ENCODE measurements at places on chromosomes 1 and 21.

DNA sequence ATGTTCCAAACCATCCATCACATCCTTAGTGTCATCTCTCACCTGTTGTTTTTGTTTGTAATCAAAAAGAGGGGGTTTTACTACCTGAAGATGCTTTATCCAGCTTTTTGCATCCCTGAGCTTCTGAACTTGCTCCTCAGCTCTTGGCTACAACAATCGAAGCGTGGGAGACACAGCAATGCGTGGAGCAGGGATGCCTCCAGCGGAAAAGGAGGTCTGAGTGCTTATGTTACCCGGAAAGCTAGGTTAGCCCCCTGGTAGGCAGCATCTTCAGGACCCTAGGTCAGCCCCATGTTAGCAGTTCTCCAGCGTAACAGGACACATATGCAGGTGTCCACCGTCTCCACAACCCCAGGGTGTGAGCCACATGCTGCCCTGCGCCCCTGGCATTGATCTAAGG, 141.5 kb downstream of the RRAGC start:
- no peak for DNase-seq

DNA sequence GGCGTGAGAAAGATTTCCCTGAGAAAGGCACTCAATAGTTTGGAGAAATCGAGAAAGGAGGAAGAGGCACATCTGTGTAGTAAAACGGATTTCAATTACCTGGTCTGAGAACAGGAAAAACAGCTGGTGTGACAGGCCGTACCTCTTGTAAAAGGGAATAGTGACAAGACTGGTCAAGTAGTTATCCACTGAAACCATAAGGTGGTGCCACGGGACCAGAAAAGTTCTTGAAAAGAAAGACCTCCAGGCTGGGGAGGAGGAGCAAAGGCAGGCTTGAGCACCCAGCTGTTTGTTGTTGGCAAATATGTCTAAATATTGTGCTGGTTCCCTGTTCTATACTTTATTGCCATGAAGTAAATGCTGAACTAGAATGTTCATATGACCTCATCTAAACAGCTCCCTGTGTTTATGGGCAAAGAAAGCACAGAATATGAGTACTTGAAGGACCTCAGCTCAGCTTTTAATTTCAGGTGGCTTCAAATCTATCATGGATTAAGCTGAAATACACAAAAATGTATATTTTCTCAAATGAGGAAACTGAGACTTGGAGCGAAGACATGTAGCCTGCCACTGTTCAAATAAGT, 4.0 kb downstream of the HAO2 start:
- DNase-seq = peak; percentile 40

DNA sequence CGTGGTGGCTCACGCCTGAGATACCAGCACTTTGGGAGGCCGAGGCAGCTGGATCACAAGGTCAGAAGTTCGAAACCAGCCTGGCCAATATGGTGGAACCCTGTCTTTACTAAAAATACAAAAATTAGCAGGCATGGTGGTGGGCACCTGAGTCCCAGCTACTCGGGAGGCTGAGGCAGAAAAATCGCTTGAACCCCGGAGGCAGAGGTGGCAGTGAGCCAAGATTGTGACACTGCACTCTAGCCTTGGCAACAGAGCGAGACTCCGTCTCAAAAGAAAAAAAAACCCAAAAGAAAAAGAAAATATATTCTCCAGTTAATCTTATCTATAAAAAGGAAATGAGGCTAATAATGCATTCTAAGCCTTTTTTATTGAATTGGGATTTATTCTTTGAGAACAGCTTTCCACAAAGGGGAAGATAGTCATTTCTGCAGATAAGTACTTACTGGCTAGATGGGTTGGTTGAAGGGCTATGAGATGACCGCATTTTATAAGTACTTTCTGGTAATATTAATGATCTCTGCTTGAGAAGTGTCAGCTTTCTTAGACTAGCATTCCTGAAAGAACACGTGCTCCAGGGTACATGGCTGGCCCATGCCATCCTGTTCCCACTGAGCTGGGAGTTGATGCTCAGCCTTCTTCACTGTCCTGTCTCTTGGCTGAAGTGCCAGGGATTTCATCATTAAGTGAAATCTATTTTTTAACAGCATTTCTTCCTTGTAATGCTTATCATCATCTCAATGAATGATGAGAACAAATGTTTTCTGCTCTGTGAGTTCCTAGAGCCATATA, 57.9 kb downstream of the SASS6 start:
- no peak for DNase-seq

- peak; percentile 66 for DNase-seq
Measured at GRCh38 chr1:43144237-43144636, 27.9 kb downstream of the EBNA1BP2 start.

DNA sequence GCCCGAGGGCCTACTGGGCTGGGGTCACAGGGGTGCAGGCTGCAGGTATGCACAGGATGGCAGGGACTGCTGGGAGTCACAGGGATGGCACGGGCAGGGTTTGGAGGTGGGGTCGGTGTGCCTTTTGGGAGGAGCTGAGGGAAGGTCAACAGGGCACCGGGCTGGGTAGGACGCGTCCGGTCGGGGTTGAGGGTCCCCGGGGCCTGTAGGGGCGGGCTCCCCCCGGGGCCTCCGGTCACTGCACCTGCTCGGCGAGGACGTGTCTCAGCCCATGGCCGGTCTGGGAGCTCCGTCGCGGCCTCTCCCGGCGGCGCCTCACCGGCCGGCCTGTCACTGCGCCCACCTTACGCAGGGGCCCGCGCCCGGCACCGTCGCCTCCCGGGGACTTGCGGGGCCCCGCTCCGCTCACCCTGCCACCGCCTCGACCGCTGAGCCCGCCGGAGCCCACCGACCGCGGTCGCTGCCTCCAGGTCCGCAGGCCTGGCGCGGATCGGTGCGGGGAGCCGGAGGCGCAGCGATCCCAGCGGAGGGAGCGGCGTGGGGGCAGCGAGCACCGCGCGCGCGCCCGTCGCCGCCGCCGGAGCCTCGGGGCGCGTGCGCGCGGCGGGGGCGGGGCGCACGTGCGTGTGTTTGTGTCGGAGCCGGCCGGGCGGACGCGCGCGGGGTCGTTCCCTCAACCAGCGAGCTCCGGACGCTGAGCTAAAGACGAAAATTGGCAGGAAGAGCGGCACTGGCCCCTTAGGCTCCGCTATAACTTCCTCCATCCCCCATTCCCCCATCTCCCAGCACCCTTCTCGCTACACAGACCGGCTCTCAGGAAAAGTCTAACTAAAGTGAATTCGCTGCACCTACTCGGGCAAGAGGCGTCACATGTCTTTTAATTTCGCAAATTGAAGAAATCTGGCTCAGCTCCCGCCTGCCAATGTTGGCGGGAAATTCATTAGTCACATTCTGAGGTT, at the start of gene AMIGO1:
TSS of gene AMIGO1 (minus strand) at position 552 of the 959 bp plus-strand sequence. CDS start 815 bp downstream, outside the sequence.
- DNase-seq = peak; percentile 51

DNA sequence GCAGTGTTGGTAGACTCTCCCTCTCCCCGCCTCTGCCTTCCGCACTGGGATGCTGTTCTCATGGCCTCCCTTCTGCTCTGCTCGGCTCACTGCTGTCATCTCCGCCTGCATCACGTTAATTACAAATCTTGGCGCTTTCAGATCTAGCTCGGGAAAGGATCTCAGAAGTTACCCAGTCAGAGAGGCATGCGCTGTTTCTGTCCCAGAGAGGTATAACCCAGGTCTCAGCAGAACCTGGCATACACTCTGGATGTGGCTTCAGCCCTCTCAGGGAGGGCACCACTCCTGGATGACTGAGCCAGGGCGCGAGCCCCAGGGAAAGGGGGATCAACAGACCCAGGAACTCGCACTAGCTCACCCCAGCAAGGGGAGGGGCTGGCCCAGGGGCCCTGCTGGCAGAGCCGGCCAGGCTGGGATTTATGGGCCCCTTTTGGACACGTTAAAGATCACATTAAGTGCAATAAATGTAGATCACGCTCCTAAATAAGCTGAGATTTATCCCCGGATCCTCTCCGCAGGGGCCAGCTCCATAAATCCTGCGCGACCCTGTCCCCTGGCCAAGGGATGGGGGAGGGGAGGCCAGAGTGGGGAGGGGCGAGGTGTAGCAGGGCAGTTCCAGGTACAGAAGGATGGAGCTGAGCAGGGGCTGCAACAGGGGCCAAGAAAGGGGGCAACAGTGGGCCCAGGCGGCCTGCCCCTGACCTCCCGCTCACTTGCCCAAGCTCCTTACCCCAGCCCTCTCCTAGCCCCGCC, 101.3 kb upstream of the ZBTB40 start:
- DNase-seq = no peak

- peak; percentile 22 for DNase-seq
Measured at GRCh38 chr1:117512728-117513321, 93.0 kb upstream of the TENT5C start.

DNA sequence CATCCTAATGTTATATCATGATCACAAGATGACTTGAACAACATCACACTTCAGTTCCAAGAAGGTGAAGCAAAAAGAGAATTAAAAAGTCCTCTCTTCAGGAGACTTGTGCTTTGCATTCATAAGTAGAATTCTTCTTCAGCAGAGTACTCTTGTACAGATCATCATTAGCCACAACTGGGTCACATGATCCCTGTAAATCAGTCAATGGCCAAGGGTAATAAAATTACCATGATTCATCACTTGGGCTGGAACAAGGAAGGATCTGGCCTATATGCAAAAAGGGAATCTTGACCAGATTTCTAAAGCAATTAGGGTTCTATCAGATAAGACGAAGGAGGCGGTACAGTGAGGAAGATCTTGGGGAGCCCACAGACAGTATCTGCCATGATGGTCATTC, 458.0 kb upstream of the DEPDC1 start:
- DNase-seq = no peak

- DNase-seq = peak; percentile 8
Measured at GRCh38 chr1:54069791-54070170, 16.4 kb downstream of the TCEANC2 start.

DNA sequence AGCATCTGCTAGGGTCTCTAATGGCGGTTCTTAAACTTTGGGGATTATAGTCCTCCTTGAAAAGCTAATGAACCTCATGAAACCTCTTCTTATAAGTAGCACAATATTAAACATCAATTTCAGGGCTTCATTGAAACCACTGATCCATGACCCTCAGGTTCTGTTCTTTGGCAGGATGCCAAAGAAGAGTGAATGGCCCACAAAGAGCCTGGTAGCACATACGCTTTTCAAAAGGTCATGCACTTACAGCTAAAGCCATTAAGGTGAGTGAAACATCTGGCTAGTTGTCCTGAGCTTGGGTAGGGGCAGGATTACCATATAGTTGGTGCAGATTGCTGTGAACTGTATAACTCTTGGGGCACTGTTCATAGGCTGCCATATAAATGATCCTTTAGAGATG, 42.3 kb downstream of the MDM4 start:
- DNase-seq = no peak

- DNase-seq = peak; percentile 34
Measured at GRCh38 chr1:218878369-218878768, 295.3 kb upstream of the LYPLAL1 start.

GRCh38 chr21:25831300-25831960, 96.7 kb downstream of the GABPA start:
- DNase-seq = peak; percentile 43

All from fibroblast of skin of right biceps (primary cell).